GM23248 (cell line): ENCODE measurements at places on chromosomes 2 and 18.

DNA sequence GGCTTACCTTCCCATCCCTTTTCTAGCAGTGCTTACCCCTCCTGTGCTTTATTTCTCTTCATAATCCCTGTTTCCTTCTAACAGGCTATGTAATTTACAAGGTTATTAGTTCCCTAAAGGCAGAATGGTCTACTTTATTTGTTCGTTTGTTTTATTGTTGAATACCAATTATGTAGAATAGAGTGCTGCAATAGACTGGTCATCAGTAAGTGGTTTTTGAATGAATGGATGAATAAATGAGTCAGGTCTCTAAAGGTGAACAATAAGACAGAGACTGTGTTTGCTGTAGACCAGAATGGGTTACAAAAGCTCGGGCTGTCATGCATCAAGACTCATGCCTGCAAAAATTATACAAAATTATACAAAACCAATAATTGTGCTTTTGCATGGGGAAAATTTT lies 332.0 kb downstream of the IRS1 start:
- DNase-seq, result no peak

- no peak for DNase-seq
Measured at GRCh38 chr2:185531721-185532120, 206.9 kb upstream of the FSIP2 start.

- DNase-seq, result no peak
Measured at GRCh38 chr18:45081566-45082181, 401.0 kb downstream of the SETBP1 start.

DNA sequence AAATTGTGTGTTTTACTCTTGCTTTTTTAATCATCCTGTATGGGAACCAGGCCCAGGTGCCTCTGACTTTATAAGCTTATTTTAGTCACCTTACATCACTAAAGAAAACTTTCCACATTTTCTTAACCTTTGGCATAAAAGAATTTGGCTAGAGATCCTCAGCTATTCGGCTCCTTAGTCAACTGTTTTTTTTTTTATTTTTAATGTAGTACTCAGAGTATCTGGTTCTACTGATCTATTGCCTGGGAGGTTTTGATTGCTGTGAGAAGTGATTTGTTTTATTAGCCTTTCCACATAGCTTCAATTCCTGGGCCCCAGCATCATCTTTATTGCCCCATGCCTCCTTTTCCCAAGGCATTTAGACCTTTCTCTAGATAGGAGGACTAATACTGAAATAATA lies 121.0 kb downstream of the MYO1B start:
- DNase-seq, result peak; percentile 76

DNA sequence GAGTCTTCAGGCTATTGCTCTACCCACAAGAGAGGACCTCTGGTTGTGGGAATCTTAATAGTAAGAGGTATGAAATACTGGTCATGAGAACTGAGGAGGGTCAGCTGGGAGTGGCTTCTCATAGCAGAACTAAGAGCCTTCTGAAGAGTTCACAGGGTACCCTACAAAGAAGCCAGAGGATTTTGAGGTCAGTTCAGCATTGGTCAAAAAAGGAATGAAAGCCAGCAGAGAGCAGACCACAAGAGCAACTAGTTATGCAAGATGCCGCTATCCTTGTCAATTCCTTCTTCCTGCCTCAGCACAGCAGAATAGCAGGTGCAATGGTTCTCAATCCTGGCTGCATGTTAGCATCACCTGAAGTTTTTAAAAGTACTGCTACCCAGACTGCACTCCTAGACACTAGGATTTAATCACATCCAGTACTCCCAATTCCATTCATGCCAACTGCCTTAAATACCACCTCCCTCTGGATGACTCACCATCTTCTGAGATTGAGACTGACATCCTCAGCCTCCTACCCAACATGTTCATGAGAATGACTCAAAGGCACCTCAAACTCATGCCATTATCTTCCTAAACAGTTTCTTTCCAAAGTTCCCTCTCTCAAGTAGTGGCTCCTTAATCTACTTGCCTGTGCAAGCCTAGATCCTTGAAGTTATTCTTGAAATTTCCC lies 81.0 kb upstream of the RBMS1 start:
- DNase-seq, result peak; percentile 93

DNA sequence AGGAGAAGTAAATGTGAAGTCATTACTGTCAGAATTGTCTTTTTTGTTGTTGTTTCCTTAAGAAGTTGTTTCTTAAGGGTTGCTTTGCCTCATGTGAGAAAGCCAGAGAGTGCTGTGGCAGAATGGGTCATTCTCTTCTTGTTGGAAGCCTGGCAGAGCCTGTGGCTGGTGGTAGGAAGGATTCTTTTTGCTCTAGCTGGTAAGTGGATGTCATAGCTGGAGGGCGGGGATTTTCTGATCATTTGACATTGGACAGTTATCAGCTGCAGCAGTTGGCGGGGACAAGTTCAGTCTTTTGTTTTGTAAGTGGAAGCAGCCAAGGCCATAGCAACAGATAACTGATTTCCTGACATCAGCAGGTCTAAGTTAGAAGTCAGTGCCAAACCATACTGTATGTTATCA lies 5.5 kb upstream of the RMDN2 start:
- DNase-seq, result no peak

DNA sequence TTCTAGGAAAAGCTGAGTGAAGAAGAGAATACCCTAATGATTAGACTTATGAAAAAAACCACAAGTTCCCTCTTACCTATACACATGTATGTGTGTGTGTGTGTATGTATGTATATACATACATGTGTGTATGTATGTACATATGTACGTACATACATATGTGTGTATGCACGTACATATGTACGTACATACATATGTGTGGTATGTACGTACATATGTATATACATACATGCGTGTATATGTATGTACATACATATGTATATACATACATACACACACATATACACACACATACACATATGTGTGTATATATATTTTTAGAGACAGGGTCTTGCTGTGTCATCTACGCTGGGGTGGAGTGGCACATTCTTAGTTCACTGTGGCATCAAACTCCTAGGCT lies 53.6 kb downstream of the PRELID3A start:
- DNase-seq, result no peak

DNA sequence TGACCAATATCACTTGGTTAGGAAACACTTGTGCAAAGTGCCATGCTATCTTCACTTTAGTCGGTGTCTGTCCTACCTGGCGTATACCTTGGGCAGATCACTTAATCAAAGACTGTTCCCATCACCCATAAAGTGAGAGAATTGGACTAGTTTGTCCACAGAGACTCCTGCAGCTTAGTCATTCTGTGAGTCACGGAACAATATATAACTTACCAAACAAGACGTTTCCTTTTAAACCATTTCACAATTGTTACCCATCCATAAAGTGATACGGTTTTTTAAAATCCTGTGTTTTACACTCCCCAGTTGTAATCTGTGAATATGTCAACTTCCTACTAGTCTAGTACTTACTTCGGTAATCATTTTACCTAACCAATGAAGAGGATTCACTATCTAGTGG lies 499.3 kb upstream of the SMIM21 start:
- DNase-seq, result no peak

DNA sequence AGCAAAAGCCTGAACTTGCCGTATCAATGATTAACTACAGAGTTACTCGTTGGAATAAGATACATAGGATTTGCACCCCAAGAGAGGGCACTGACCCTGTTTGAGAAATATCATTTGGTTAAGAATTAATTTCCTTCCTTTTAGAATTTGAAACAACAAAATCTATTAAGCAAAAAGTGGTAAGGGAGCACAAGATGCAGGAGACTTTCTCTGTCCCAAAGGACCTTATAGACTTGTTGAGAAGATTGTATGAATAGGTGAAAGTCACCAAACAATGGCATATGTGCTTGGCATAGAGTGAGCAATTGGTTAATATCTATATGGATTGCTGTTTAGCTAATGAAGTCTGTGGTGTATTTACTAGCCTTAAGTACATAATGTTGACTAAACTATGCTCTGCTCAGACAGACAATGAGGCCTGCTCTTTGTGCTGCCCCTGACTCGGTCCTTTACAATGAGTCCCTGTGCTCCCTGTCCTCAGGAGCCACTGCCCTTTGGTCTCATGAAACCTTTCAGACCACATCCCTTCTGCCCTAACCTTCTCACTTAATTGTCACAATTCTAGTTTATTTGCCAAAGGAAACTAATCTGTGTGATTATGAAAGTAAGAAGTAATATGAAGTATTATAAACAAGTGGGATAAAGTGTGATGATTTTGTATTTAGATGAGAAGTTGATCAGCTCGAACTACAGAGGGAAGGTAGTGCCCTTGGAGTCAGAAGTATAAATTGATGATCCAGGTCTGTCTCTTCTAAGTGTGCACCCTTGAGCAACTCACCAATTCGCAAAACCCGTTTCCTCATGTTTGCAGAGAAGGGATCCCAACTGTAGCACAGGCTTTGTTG lies 21.2 kb upstream of the HNMT start:
- no peak for DNase-seq

- DNase-seq, result no peak
Measured at GRCh38 chr2:54824567-54824966, 101.1 kb downstream of the EML6 start.

DNA sequence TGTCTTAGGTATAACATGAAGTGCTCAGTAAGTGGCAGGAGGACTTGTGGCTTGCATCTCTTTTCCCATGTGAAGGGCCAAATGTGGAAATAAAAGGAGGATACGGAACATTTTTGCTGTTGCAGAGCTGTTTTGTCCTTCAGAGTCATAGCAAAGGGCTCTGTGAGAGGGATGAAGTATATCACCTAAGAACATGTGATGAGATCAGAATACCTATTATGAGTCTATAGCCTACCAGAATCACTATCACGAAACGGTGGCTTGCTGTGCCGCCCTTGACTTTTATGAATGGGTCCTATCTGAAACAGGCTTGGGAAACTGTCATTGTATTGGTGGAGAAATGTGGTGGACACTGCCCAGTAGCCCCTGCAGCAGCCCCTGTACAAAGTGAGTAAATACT lies 67.0 kb upstream of the ITGB6 start:
- DNase-seq, result no peak

GRCh38 chr18:30016179-30016578 lies 1026.4 kb downstream of the DSC3 start:
- no peak for DNase-seq

- DNase-seq, result no peak
Measured at GRCh38 chr2:48819206-48819735, 63.7 kb upstream of the LHCGR start.

GRCh38 chr18:41461114-41461513 lies 493.9 kb upstream of the PIK3C3 start:
- DNase-seq, result no peak

DNA sequence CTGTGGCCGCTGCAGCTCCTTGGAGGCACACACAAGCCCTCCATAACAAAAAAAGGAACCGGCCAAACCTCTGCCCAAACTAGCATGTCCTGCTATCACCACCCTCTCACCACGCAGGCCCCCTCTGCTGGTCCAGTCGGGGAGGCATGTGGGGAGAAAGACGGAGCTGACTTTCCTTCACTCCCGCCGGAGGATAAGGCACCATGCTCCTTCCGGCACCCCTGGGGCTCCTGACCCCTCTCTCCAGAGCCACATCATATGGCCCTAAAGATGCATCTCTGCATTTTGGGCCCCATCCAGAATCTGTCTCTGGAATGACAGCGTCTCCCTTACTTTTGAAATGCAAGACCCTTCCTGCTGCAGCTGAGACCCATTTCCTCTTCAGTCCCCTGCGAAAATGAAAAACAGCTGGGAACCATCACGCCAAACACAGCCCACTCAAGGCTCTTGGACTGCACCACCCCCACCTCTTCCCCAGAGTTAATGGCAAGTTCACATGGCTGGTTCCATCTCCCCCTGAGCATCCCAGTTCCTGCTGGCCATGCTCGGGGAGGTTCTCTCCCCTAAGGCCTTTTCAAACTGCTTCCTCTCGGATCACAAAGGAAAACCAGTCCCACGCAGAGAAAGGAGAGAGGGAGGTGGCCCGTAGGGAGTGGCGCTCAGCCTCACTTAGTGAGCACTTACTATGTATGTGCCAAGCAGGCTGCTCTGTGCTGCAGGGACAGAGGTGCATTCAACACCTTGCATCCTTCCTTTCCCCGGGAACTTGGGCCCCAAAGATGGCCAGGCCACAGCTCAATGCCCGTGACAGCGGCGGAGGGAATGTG lies 35.2 kb upstream of the MLPH start:
- no peak for DNase-seq

DNA sequence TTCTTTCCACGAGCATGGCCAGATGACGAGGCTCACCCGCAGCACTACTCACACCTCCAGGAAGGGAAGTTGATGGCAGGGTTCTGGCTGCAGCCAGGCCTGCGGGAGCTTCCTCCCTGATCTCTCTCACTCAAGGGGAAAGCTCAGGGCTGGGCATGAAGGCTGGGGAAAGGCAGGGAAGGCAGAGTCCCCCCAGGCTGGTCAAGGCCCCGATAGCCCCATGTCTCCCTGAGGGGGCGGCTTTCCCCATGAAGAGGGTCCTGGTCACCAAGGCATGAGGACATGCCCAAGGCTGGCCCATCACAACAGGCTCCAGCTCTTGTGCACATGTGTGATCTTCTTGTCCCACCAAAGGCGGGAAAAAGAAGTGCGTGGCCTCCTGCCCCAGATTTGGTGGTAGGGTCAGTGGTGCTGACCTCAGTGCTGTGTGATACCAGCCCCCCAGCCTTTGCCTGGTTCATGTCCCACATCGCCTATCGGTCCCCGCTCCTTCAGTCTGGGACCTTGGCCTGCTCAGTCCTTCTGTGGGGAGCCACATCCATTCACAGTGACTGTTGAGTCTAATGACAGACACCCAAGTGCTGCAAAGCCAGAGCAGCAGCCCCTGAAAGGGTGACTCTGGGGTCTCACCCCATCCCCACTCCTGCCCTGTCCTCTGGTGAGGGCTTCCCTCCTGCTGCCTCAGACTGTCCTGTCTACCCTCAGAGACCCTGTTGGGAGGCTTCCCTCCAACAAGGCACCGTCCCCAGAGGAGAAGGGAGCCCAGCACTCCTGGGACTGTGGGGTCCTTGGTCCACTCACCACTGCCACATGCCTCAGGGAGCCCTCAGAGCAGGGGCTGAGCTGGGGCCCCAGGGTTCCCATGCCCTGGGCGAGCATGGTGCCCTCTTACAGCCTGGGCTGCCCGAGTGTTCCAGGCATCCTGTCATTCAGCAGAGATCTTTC lies 49.8 kb upstream of the ALPP start:
- no peak for DNase-seq

DNA sequence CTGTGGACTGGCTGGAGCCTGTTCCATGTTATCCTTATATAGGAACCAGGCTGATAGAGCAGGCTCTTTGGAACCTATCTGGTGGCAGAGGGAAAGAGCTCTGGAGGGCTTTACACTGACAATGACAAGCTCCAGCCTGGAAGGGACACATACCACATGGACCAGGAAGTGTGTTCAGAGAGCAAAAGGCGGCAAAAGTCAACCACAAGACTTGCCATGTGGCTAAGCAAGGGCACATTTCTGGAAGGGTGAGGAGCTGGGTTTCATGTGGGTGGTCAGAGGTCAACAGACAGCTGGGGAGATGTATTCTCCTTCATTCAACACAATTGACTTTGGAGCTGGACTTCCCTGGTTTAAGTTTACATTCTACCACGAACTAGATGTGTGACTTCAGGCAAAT lies 325.2 kb downstream of the DYSF start:
- no peak for DNase-seq

- DNase-seq, result no peak
Measured at GRCh38 chr2:41597680-41598079, 450.1 kb upstream of the PKDCC start.
